ENCODE measurements at places on chromosomes 6 and 20.

GRCh38 chr6:170127151-170127550 is 163.7 kb downstream of the DLL1 start:
- DNase-seq: no peak

DNA sequence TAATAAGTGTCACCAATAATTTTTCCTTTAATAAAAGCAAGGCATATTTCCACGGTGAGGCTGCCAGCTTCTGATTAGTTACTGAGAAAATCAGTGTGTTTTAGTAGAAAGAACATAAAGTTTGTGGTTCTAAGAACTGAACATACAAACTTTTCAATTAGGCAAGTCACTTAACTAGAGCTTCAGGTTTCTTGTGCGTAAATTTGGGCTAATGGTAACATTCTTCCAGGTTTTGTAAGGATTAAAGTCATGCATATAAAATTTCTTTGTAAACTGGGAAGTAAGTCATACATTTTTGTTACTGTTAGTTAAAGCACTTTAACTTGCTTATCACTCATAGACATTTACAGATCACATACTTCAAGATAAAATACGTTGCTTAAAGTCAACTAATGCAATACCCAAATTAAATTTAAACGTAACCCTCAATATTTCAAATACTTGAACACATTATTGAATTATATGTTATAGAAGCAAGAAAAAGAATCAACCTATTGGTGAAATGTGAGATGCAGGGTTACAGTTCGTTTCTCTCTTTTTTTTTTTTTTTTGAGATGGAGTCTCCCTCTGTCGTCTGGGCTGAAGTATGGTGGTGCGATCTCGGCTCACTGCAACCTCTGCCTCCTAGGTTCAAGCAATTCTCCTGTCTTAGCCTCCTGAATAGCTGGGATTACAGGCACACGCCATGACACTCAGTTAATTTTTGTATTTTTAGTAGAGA is 327.3 kb upstream of the NOX3 start:
- no peak for DNase-seq

- DNase-seq: no peak
Observed at GRCh38 chr20:17227669-17228623, 1.1 kb downstream of the PCSK2 start.

DNA sequence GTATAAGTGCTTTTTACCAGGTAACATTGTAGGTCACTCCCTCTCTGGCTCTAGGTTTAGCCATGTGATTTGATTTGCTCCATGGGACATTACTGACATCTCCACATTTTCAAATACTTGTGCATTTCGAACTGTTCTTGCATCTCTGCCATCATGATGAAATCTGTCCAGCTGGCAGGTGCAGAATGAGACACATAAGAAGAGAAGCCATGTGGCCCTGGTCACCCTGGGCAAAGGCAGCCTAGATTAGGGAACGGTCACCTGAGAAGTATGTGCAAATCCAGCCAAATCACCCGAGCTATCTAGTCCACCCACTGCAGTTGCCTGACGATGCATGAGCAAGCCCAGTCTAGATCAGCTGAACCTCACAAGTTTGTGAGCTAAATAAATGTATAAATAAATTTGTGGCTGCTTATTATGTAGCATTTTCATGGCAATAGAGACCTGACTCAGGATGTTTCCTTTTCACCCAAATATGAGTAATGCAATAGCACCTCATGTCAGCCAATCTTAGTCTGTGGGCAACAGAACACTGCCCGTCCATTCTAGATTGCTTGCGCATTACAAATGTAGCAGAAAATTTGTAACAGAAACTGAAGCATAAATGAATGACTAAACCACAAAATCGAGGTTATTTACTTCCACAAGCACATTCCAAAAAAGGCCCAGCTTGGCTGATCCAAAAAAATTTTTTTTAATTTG is 115.2 kb downstream of the PAK5 start:
- no peak for DNase-seq

DNA sequence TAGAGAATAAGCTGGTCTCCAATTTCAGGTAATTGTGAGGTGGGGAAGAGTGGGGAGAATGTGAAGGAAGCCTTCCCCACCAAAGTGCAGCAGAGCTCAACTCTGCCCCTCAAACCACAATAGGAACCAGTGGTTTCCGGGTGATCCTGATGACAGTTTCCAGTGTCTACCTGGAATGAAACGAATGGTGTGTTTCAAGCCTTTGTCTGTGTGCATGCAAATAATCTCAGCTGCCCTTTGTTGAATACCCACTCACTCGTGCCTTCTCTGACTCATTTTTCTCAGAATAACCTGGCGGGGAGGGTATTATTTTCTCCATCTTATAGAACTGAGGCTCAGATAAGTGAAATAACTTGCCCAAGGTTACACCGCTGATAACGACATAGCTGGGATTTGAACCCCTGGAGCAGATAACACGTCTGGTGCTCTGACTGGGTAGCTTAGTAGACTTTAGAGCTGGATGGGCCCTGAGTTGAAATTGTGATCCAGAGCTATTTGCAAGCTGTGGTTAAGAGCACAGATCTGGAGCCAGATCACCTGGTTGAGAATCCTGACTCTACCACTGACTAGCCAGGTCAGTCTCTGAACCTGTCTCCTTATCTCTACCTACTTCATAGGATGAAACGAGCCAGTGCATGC is 85.1 kb downstream of the EYA2 start:
- DNase-seq: no peak

- DNase-seq: no peak
Observed at GRCh38 chr6:72975352-72975752, 249.9 kb downstream of the KHDC1L start.

GRCh38 chr6:13413900-13414555 is 73.4 kb downstream of the GFOD1 start:
- DNase-seq: no peak

DNA sequence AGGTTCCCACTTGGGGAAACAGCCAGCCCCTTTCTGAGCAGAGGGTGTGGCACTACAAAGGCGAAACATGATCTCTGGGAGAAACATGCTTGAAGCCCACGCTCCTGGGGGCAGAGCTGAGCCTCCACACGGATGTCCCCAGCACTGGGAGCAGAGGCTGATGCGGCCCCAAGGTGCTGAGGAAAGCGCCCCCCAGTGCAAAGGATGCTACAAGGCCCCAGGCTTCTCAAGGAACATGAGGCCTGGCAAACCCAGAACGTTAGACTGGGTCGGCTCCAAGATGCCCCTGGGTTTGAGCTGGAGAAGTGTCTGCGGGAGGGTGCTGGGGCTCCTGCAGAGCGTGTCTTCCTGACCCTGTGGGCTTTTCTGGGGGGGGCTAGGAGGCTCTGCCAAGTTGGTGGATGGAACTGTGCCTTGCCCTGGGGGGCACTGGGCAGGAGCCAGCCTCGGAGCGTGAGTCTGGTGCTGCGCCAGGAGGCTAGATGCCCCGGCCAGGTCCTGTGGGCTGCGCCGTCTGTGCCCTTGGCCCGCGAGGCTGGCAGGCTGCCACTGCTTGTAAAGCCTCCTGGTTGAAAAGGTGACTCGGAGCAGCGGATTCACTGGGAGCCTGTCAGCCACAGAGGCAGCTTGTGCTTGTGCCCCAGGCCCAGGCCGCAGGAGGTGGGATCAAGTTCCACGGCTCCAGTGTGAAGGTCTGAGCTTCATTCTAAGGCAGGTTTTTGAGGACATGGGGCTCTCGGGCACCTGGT is 8.1 kb downstream of the SYNJ2 start:
- no peak for DNase-seq

DNA sequence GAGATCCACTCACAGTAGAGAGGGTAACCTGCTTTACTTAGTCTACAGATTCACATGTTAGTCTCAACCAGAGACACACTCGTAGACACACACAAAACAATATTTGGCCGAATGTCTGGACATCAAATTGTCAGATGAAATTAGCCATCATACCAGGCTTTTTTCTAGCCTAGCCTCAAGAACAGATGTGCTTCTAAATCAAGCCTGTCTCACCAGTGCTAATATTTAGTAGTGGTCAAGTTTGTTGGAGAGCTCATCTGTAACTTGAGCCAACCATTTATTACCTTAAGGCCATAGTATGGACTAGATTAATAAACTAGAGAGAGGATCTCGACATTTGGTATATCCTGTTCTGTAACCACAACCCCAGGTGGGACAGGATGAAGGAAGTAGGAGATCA is 1118.8 kb upstream of the MAP3K7 start:
- no peak for DNase-seq

GRCh38 chr6:142566628-142567396 is 265.0 kb downstream of the ADGRG6 start:
- peak; percentile 57 for DNase-seq

DNA sequence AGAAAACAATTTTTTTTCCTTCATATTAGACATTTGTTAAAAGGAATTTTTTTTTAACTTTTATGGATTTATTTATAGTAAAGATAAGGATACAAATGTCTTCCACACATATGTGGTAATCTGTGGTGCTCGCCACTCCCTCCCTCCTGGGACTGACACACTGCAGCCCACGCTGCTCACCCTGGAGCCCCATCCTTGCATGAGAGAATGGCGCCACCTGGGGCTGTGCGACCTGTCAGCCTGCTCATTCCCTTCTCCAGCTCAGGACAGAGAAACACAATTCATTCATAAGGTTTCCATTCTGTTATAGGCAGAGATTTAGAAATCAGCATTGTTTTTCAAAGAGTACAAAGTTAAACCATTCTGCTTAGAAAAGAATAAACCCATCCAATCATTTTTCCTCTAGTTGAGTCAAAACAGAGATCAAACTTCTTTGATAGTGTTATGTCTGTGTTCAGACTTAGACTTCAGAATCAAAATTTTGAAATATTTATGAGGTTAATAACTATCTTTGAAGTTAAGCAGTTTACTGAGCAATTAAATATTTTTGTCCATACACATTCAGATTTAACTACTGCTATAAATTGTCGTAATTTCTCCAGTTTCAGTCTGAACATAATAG is 42.8 kb upstream of the DYNLRB1 start:
- peak; percentile 4 for DNase-seq

- no peak for DNase-seq
Observed at GRCh38 chr6:90610751-90611542, 24.1 kb upstream of the MAP3K7 start.

DNA sequence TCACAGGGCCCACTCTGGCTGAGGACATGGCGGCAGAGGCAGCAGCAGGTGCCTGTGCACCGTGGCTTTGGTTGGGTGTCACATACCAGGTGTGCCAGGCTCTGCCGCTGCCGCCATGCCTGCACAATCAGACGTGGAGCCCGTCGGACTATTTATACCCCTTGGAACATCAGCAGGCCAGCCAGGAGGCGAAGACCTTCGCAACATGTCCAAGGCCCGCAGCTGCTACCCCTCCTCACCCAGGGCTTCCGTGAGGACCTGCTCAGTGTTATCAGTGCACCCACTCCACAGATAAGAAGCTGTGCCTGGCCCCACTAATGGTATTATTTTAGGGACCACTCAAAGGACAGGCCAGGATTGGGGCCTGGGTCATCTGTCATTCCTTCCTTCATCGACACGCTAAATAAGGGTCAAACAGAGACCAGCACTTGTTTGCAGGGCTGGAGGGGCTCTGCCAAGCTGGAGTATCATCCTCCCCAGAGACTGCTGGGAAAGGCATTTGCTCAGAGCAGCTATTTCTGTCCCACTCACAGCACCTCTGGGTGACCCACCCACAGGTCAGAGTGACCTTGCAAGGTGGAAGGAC is 109.2 kb downstream of the BMP7 start:
- no peak for DNase-seq

DNA sequence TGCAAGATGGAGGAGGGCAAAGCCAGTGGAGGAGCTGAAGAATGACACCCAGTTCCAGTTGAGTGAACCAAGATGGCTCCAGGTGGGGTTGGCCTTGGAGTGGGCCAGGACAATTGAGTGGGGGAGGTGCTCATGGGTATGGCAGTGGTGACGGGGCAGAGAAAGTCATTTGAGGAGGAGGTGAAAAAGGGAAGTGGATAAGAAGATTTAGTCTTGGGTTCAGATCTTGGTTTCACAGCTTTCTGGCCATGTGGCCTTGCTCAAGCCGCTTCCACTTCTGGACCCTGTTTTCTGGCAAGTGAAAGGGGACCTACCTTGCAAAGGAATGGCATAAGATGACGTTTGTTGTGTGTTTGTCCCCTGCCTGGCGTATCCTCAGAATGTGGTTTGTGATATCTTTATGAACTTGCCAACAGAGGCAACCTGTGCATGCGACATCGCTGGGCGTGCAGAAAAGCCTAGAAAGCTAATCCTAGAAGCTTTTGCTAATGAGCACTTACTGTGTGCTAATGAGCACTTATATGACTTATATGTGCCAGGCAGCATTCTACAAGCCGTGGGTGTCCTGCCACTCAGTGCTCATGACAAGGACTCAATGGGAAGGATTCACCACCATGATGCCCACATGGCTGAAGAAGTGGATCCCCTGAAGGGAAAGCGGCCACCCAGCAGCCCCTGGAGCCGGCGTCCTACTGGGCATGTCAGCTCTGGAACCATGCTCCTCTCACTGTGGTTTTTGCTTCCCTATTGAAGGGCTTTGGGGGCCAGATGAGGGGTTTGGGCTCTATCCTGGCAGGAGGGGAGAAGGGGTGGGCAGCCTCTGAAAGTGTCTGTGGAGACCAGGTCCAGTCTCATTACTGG is 23.6 kb upstream of the STX16 start:
- DNase-seq: no peak

DNA sequence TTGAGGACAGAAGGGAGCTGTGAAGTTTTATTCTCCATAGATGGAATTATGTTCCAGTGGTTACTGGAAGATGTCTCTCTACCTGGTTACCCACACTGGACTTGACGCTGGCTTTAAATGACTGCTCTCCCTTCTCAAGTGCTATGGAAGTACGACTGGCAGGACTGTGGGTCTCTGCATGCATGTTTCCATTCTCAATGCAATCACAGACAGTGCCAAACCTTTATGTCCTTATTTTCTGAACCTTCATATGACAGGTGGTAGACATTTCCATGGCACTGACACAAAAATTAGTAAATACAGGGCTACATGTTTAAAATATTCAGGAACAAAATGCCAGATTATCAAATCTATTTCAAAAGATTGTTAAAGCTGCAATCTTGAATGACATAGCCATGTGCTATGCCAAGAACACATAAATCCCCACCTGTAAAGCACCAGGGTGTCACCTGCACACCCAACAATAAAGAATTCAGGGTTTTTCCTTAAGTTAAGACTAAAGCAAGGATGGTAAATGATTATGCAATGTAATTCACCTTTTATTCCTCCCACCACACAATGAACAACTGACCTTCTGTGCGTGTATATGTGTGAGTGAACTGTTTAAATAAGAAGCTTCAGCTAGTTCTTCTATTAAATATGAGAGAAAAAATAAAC is 153.3 kb upstream of the ENPP5 start:
- DNase-seq: no peak

- no peak for DNase-seq
Observed at GRCh38 chr6:25297823-25298522, 18.8 kb downstream of the CARMIL1 start.

DNA sequence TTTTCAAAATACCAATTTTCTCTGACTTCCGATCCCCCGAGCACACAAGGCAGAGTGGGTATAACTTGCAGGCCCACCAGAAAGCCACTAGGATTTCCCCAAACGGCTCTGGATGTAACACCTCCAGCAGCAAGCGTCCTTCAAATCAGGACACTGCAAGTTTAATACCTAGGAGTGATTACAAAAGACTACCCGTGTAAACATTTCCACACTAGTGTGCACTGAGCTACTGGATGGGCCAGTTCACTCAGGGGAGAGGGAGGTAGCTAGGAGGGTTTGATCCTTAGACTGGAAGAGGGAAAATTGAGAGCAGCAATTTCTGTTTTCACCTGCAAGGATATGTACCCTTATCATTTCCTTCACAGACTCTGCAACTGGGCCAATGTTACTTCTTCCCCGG is 91.8 kb upstream of the AGPAT4 start:
- no peak for DNase-seq

- DNase-seq: no peak
Observed at GRCh38 chr6:89585154-89585553, 53.4 kb downstream of the LYRM2 start.

- peak; percentile 85 for DNase-seq
Observed at GRCh38 chr6:90233994-90234393, 62.6 kb downstream of the BACH2 start.

- DNase-seq: no peak
Observed at GRCh38 chr6:67606906-67607828, 1027.9 kb upstream of the ADGRB3 start.

Measured in CD4-positive, alpha-beta T cell treated with Interleukin-15 for 4 hours (primary cell).